ENCODE measurements at places on chromosomes 5 and 9.

DNA sequence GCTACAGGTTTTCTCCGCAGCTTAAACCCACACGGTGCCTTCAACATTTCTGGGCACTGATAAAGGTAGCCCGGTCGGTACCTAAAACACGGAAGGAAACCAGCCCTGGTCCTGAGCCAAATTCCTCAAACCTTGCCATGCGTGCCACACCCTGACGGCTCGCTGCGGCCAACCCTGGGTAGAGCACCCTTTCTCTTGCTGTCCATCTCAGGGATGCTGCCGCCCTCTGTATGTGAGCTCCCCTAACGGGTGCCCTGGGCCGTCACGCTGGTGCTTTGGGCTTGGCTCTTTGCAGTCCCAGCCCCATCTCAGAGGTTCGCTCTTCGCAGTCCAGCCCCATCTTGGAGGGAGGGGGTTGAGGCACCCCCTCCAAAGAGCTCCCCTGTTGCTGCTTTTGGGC, 43.9 kb downstream of the PNPLA7 start:
- no peak for DNase-seq
- H3K4me3 ChIP-seq: no peak overlapping the region
- H3K27me3 ChIP-seq: no peaks in the 10 kb centered on the region
- no peaks in the 10 kb centered on the region for H3K36me3 ChIP-seq
- H3K27ac ChIP-seq: no peak overlapping the region
- no peaks in the 10 kb centered on the region for H3K4me1 ChIP-seq

- H3K27ac ChIP-seq: no peak overlapping the region
- H3K4me1 ChIP-seq: no peaks in the 10 kb centered on the region
- no peak overlapping the region for H3K4me3 ChIP-seq
- H3K36me3 ChIP-seq: peaks cover 3% of the 10 kb centered on the region
- DNase-seq: no peak
- no peaks in the 10 kb centered on the region for H3K27me3 ChIP-seq
Measured at GRCh38 chr5:134958755-134959154, 9.0 kb upstream of the CATSPER3 start.

GRCh38 chr9:116643691-116644090, 43.4 kb upstream of the TRIM32 start:
- H3K27ac ChIP-seq: no peak overlapping the region
- no peaks in the 10 kb centered on the region for H3K4me1 ChIP-seq
- H3K27me3 ChIP-seq: no peaks in the 10 kb centered on the region
- no peak overlapping the region for H3K4me3 ChIP-seq
- DNase-seq: no peak

DNA sequence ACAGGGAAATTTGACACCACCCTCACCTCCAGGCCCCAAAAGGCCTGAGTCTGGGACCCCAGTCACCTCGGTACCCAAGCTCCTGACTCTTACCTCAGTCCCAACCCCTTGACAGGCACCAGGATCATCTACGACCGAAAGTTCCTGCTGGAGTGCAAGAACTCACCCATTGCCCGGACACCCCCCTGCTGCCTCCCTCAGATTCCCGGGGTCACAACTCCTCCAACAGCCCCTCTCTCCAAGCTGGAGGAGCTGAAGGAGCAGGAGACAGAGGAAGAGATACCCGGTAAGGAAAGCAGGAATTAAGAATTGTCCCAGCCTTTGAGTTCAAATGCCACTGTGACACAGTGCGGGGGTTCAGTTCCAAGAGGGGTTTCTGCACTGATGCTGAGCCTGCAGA, 1.3 kb downstream of the EIF4EBP3 start:
- peaks cover 34% of the 10 kb centered on the region for H3K4me1 ChIP-seq
- H3K27me3 ChIP-seq: no peaks in the 10 kb centered on the region
- DNase-seq: no peak
